ENCODE measurements at places on chromosomes 6 and 20.
A peak's percentile ranks its signal among the peaks of the same experiment; 100 is the strongest.

- no peak for DNase-seq
Observed at GRCh38 chr20:36538026-36538722, 3.1 kb upstream of the MYL9 start.

DNA sequence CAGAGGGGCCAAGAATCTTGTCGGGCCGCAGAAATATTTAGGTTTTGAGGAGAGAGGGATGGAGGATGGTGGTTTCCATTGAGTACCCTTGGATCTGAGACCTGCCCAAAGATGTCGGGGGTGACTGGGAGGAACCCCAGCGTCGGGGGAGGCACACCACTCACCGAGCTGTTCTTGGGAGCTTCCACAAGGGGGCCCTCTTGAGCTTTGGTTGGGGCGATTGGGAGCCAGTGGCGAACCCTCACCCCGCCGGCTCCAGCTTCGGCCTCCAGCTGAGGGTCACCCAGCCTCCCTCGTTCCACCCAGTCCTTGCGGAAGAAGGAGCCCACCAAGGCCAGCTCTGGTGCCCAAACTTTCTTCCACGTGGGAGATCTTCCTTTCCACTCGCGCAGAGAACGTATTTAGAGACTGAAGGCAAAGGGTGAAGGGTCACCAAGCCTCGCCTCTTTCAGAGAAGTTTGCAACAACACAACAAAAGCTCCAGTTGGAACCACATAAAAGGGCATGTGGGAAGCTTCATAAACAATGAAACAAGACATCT lies 33.6 kb downstream of the APCDD1L start:
- DNase-seq: peak; percentile 70

DNA sequence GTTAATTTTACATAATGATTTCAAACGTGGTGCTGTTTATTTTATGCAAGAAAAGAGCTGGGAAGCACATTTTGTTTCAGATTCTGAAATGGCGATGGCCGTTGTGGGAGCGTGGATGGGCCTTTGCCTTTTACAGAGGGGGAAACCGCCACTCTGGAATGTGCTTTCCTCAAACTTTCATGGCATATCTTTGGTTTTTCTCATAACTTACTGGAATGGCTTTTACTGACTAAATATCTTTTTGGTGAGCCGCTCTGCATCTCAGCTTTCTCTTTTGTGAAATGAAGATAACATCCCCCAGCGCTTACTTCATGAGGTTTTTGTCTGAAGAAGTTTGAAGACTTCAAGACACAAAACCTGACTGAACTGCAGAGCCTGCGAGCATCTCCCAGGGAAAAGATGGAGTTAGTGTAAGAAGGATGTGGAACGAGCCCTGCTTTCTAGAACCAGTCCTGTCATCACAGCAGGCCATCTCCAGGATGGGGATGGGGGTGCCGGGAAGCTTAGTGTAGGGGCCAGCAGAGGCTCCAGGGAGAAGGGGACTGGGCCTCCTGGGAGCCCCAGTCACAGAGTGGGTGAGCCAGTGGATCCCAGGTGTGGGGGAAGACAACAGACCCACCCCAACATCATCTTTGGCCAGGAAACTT lies 61.8 kb upstream of the TIAM2 start:
- DNase-seq: no peak

DNA sequence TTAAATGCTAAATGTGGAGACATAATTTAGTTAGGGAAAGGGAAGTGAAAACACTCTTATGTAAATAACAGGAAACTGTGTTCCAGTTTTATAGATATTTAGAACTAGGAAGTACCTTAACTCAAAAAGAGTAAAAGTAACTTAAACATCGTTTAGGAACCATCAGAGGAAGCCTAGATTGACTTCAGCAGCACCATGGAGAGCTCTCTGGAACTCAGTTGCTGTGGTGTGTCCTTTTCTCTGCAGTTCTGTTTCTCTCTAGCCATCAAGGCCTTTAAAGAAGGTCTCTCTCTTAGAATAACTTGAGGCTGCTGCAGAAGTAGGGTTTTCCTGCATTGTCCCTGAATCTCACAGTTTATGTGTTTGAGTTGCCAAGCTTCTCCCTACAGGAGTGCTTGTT lies 26.9 kb downstream of the CLVS2 start:
- DNase-seq: no peak

DNA sequence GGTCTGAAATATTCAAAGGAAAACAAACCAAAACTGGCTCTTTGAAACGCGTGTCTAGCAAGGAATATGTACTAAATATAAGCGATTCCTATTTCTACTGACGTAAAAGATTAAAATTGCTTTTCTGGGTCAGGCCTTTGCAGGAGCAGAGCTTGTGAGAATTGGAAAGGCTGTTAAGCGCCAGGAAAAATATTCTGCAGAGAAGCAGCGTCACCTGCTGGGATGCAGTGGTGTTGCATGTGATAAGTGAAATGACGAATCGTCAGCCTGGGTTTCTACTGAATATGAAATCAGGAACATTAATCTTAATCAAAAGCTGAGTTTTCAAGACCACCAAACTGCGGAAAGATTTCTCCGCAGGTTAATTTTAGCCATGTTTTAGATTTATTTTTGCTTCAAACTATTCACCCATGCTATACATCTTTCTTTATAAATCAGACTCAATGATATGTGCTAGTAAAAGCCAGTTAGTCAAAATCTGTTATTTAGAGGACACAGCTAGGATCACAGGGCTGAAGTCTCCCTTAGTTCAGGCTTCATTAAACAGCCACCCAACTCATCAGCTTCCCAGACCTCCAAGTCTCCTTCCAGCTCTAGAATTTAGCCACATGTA lies 67.4 kb downstream of the ALDH8A1 start:
- peak; percentile 41 for DNase-seq

GRCh38 chr6:113103634-113104361 lies 753.3 kb upstream of the MARCKS start:
- no peak for DNase-seq

DNA sequence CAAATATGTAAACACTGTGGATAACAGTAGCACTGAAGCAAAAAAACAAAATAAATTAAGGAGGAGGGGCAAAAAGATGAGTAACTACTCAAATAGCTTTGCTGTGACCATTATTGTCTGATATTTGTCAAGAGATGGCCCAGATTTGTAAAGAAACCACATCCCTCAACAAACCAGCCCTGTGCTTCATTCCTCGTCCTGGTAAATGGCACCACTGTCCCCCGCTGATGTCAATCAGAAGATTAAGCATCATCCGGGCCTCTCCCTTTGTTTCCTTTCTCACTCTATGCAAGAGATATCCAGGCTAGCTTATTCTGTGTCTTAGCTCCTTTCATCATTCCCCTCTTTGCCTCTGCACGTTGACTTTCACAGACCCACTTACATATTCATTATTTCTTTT lies 259.0 kb downstream of the SYNE1 start:
- DNase-seq: no peak

GRCh38 chr6:37042150-37042549 lies 36.7 kb downstream of the FGD2 start:
- no peak for DNase-seq

- DNase-seq: no peak
Observed at GRCh38 chr6:87104667-87105066, 9.8 kb upstream of the CGA start.

GRCh38 chr6:111566873-111567517 lies 38.7 kb downstream of the TRAF3IP2 start:
- DNase-seq: no peak

GRCh38 chr6:41675176-41675775 lies 37.0 kb downstream of the MDFI start:
- DNase-seq: no peak

DNA sequence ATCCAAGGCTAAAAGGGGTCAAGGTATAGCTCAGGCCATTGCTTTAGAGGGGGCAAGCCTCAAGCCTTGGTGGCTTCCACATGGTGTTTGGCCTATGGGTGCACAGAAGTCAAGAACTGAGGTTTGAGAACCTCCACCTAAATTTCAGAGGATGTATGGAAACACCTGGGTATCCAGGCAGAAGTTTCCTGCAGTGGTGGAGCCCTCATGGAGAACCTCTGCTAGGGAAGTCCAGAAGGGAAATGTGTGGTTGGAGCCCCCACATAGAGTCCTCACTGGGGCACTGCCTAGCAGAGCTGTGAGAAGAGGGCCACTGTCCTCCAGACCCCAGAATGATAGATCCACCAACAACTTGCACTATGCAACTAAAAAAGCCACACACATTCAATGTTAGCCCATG lies 678.7 kb upstream of the ADGRB3 start:
- DNase-seq: no peak

- DNase-seq: no peak
Observed at GRCh38 chr6:150765067-150765764, 100.3 kb upstream of the MTHFD1L start.

DNA sequence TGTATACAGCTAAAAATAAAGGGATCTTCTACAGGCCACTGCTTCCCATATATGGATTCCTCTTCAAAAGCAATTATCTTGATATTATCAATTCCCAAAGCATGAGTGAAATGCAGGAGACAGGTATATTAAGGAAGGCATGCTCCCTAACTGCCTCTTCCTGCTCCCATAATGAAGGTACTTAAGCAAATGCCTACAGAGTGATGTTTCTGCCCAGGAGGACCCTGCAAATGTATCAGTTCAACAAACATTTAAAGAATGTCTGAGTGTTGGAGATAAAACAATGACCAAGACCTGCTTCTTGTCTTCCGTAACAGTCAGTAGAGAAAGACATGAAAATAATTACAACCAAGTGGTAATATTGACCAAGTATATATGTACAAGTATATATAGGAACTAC lies 4.2 kb downstream of the UBE2J1 start:
- DNase-seq: no peak

DNA sequence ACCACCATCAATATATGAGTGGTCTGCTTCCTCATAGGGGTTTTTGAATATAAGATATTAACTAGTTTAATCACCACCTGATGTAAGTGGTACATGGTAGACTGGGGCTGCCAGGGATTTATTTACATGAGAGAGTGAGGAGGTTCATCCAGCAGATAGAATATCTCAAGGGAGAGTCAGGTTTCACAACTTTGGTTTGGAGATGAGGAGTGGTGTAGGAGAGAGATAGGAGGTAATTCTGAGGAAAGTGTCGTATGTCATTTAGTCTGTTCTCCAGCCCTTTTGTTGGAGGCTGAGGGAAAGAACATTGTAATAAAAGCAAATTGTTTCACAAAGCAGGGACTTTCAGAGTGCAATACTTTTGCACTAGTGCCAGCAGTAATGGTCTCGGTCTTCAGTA lies 16.8 kb downstream of the L3MBTL3 start:
- no peak for DNase-seq

DNA sequence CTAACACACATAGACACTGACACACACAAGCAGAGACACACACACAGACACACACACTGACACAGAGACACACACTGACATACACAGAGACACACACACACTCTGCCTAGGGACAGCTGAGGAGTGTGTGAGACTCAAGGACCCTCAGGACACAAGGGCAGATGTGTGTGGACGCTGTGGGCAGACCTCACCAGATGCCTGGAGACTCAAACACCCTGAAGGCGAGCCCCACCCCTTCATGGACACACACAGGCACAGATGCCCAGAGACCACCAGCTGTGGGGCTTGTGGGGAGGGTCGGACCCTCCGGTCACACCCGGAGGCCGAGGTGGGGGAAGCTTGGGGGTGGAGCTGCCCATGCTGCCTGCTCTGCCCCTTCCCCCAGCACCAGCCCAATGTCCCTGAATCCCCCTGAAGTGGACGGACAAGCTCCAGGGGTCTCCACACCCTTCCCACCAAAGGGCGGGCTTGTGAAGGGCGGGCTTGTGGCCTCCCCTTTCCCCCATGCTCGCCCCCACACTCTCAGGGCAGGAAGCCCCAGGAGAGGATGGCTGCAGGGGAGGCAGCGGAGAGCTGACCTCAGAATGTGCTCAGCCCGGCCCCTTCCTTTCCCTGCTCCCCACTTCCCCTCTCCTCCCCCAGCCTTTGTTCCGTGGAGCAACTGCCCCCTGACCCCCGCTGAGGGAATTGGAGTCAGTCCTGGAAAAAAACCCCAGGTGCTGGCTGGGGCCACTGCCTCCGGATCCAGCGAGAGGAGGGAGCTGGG lies 13.9 kb upstream of the ABHD16B start:
- DNase-seq: peak; percentile 82

- DNase-seq: no peak
Observed at GRCh38 chr6:7417684-7418083, 28.1 kb downstream of the RIOK1 start.

DNA sequence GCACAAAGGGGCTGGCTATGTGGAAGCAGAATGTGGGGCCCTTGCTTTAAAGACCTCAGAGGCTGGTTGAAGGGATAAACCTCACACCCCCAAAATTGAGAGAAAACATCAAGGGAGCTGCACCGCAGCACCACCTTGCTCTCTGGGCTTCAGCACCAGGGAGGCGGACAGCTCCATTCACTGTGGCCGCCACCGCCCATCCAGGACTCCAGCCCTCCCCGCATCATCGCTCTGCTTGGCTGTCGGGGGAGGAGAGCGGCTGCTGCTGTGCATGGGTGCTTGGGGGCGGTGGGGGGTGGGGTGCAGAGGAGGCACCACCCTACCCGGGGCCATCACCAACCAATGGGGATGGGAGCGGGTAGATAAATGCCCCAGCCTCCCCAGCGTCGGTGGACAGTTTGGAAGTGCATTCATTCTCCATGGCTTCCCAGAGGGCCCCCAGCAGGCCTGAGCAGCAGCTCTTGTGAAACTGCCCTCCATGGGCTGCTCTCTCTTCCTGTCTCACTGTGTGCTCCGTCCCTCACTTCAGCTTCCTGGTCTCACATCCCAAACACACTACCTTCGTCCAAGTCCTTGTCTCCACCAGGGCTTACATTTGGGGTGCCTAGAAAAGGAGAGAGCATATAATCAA lies 75.7 kb upstream of the BHLHE23 start:
- no peak for DNase-seq

- DNase-seq: no peak
Observed at GRCh38 chr6:166456395-166457156, 73.8 kb upstream of the MPC1 start.

DNA sequence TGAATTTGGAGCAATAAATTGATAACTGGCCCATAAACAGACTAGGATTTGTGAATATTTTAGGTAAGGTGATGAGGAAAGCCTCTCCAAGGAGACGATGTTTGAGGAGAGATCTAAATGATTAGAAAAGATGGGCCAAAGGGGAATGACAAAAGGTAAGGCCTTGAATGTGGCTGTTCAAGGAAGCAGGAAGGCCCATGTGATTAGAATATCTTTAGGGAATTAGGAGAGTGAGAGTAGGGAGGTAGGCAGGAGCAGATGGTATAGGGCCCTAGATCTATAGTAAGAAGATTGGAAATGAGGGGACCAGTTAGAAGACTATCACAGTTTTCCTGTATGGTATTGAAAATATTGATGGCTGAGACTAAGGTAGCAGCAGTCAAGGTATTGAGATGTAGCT lies 6.7 kb downstream of the HSF2 start:
- DNase-seq: no peak
